Thyroid gland (tissue), 4 donors: ENCODE measurements at places on chromosomes 12 and 14. TPM values are rescaled to one million over a fixed set of nuclear protein-coding genes. Genes with fewer than 3 reads are reported as not detected.

DNA sequence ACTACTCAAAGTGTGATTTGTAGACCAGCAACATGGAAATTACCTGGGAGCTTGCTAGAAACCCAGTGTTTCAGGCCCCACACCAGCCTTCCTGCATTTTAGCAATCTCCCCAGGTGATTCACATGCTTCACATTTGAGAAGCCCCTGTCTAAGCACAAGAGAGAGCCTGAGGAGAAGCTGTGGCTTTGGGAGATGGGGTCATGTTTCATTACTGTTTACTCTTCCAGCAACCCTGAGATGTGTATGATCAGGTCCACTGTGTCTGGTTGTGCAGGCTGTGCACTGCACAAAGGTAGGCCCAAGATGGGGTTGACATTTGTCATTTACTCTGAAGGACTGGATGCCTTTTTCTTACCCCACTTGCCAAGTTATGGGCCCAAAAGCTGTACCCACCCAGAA, 190.1 kb downstream of the SLC41A2 start:
- H3K4me1 ChIP-seq, result no peaks in the 10 kb centered on the region
- H3K36me3 ChIP-seq, result no peaks in the 10 kb centered on the region
- H3K27ac ChIP-seq, result no peak overlapping the region
- no peak overlapping the region for H3K4me3 ChIP-seq
- H3K27me3 ChIP-seq, result no peaks in the 10 kb centered on the region

- peaks cover 45% of the 10 kb centered on the region for H3K36me3 ChIP-seq
- H3K4me3 ChIP-seq, result no peak overlapping the region
- H3K27ac ChIP-seq, result no peak overlapping the region
- peaks cover 15% of the 10 kb centered on the region for H3K4me1 ChIP-seq
- DNase-seq, result peak; percentile 35
Measured at GRCh38 chr14:22900081-22900799, 17.2 kb downstream of the REM2 start.

- no peaks in the 10 kb centered on the region for H3K36me3 ChIP-seq
- H3K4me1 ChIP-seq, result peaks cover 3% of the 10 kb centered on the region
- no peak for DNase-seq
Measured at GRCh38 chr12:104376650-104377513, 73.3 kb downstream of the EID3 start.

DNA sequence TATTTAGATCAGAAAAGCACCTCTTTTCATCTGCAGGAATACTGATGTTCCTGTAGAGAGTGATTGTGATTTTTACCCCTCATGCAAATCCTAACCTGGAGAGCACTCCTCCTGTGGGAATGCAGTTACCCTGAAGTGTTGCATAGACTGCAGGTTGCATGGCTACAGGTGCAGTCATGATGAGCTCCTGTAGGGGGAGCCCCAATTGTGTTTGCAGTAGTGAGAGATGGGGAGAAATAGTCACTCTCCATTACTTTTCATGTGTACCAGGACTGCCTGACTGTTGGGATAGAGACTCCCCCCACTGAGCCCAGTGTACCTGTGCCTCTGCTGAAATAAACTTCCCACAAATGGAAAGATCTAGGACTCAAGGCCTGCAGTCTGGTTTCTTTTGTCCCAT, 1086.5 kb downstream of the SLC6A15 start:
- H3K4me3 ChIP-seq, result no peak overlapping the region
- no peaks in the 10 kb centered on the region for H3K36me3 ChIP-seq
- no peaks in the 10 kb centered on the region for H3K4me1 ChIP-seq
- H3K27me3 ChIP-seq, result no peaks in the 10 kb centered on the region

DNA sequence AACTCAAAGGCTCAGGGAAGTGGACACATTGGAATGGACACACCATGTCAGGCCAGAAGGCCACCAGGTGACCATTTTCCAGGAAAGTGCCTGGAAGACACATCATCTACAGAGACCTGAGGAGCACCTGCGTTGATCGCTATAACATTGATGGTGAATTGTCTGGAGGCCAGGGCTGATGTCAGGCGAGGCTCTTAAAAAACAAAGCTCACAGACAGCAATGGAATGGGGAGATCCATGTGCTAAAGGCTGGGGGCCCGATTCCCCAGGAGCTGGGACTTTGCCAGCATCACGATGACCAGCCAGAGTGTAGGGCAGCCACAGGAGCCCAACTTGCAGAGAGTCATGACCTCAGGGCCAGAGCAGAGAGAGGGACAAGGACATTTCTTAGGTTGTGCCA, 30.3 kb downstream of the DIO3 start:
- H3K27ac ChIP-seq, result no peak overlapping the region
- H3K27me3 ChIP-seq, result no peaks in the 10 kb centered on the region
- DNase-seq, result no peak
- H3K36me3 ChIP-seq, result no peaks in the 10 kb centered on the region
- H3K4me3 ChIP-seq, result no peak overlapping the region

DNA sequence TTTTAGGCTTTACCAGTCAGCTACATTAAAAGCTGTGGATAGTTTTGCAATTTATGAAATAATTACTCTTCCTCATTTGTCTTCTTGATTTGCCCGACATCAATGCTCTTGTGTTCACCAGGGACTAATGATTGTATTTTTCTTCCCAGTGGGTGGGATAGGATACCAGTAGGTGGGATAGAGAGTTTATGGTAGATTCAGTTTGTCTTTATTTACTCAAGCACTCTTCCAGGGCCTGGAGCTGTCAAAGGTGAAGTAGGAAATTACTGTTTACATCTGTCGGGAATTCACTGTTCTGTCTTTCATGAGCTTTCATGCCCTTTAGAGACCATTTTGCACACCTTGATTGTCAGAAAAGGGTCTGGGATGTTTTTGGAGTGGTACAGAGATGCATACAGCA, 36.6 kb downstream of the ETV6 start:
- no peaks in the 10 kb centered on the region for H3K36me3 ChIP-seq
- H3K27me3 ChIP-seq, result no peaks in the 10 kb centered on the region
- no peak overlapping the region for H3K27ac ChIP-seq
- DNase-seq, result no peak

GRCh38 chr12:242496-242895, 20.1 kb downstream of the SLC6A13 start:
- H3K36me3 ChIP-seq, result no peaks in the 10 kb centered on the region
- DNase-seq, result no peak
- H3K4me1 ChIP-seq, result no peaks in the 10 kb centered on the region
- H3K27me3 ChIP-seq, result no peaks in the 10 kb centered on the region
- no peak overlapping the region for H3K27ac ChIP-seq
- H3K4me3 ChIP-seq, result no peak overlapping the region

GRCh38 chr12:106704081-106704480, 70.4 kb upstream of the RIC8B start:
- no peaks in the 10 kb centered on the region for H3K36me3 ChIP-seq
- no peak for DNase-seq
- H3K4me1 ChIP-seq, result peaks cover 6% of the 10 kb centered on the region
- H3K4me3 ChIP-seq, result no peak overlapping the region
- no peak overlapping the region for H3K27ac ChIP-seq

DNA sequence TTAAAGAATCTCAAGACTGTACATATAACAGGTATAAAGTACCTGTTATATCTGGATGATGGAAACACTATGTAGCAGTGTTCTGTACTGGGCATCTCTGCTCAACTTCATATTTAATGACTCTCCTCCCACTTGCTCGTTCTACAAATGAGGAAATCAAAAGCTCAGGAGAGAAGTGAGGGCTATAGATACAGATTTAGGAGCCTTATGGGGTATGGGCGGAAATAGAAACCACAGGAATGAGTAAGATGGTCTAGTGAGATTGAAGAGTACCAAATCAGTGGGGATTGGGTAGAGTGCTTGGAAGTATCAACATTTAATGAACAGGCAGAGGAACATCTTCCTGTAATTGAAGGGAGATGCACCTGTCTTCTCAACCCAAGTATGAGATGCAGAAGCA, 23.8 kb upstream of the POLR3B start:
- no peak for DNase-seq
- H3K4me1 ChIP-seq, result peaks cover 8% of the 10 kb centered on the region
- no peak overlapping the region for H3K27ac ChIP-seq
- H3K4me3 ChIP-seq, result no peak overlapping the region

GRCh38 chr14:95307402-95308041, 12.2 kb downstream of the CLMN start:
- H3K4me3 ChIP-seq, result no peak overlapping the region
- H3K27ac ChIP-seq, result peak overlapping the region; percentile 33
- no peaks in the 10 kb centered on the region for H3K27me3 ChIP-seq
- H3K4me1 ChIP-seq, result peaks cover 32% of the 10 kb centered on the region
- no peaks in the 10 kb centered on the region for H3K36me3 ChIP-seq

DNA sequence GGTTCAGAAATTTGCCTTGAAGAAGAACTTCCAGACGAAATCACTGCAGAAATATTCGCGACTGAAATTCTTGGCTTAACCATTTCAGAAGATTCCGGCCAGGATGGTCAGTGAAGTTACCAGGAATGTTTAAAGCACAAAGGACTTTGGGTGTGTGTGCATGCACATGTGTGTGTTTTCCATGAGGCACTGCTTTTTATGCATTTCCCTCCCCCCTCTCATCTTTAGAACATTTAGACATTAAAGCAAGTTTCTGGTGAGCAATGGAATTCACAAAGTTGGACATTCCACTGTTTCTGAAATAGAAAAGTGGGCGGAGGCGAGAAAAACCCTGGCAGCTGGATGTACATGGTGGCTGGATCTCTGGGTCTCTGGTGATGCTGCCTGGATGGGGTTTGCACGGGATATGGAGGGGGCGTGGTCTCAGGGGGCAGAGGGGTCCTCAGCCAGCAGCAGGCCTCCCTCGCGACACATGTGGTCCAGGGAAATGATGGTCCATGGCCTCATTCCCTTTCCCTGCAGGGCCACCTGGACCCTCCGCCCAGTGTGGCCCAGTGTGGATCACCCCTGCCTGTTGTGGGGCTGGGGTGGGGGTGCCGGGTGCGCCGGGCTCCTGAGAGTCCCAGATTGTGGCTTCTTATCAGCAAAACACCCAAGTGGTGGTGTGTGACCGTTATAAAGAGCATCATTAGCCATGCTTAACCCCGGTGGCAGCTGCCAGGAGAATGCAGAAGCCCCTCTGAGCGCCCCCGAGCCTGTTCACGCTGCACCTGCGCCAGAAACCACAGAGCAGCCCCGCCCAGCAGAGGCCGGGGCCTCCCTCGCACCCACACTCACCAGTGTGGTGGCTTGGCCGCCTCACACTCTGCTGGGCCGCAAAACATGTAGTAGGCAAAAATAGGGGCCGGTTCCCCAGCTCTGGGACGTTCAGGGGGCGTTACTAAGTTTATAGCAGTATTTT, 17.8 kb upstream of the BCL7A start:
- H3K4me1 ChIP-seq, result no peaks in the 10 kb centered on the region
- H3K27me3 ChIP-seq, result no peaks in the 10 kb centered on the region
- no peak overlapping the region for H3K4me3 ChIP-seq
- no peak overlapping the region for H3K27ac ChIP-seq
- DNase-seq, result no peak
- H3K36me3 ChIP-seq, result no peaks in the 10 kb centered on the region

DNA sequence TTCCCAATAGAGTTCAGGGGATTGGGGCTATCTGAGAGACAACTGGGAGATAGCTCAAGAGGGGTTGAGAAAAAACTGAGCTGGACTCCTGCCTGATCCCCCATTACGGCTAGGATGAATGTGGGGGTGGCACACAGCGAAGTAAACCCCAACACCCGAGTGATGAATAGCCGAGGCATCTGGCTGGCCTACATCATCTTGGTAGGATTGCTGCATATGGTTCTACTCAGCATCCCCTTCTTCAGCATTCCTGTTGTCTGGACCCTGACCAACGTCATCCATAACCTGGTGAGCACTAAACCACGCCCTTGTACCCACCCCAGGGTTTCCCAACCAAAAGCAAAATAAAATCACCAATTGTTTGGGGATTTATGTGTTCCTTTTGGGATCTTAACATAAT, 1.0 kb downstream of the ORMDL2 start:
- H3K4me1 ChIP-seq, result peaks cover 23% of the 10 kb centered on the region
- peaks cover 34% of the 10 kb centered on the region for H3K36me3 ChIP-seq
- no peak overlapping the region for H3K4me3 ChIP-seq
- H3K27me3 ChIP-seq, result no peaks in the 10 kb centered on the region

DNA sequence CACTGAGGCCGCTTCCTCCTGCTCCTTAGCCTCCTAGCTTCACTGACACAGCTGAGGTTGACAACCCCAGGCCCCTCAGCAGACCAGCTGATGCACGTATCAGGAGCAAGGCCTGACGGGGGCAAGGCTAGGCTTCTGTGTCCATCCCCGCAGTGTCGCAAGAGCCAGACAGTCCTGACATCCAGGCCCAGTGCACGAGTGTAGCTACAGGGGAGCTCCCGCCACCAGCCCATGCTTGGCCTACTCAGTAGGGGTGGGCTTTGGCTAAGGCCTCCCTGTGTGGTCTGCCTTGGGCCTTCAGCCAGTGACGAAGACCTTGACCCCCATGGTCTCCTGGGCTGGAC, 179.1 kb downstream of the DPF3 start:
- no peaks in the 10 kb centered on the region for H3K27me3 ChIP-seq
- H3K4me3 ChIP-seq, result no peak overlapping the region
- H3K4me1 ChIP-seq, result peaks cover 6% of the 10 kb centered on the region
- no peaks in the 10 kb centered on the region for H3K36me3 ChIP-seq
- no peak overlapping the region for H3K27ac ChIP-seq
- no peak for DNase-seq

The DNAH10 gene
- total RNA-seq, result 0.27 TPM

The NEDD8 gene
- total RNA-seq, result 149 TPM

The TAS2R13 gene
- 5.9 TPM for total RNA-seq

The ALDH1L2 gene
- total RNA-seq, result 9.1 TPM
